GOT3 (cell line): ENCODE measurements at places on chromosomes 16 and 17.

- no peak for DNase-seq
These were observed 95.7 kb upstream of the RBFOX1 start for GRCh38 chr16:7236824-7237410.

GRCh38 chr17:68231541-68231940 is 16.3 kb upstream of the AMZ2 start:
- no peak for DNase-seq

DNA sequence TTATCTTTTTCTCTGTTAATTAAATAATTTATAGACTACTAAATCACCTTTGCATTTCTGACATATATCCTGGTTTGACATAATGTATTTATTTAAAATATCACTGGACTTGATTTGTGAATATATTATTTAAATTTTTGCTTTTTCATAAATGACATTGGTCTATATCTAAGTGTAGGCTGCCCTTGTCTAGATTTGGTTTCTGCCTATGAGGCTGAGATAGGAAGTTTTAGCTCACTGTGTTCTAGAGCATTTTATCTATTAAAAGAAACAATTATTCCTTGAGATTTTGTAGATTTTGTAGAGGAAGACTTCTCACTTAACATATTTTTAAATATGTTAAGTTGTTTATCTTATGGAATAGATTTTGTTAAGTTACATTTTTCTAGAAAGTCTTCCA is 43.9 kb downstream of the NACA2 start:
- DNase-seq, result no peak

DNA sequence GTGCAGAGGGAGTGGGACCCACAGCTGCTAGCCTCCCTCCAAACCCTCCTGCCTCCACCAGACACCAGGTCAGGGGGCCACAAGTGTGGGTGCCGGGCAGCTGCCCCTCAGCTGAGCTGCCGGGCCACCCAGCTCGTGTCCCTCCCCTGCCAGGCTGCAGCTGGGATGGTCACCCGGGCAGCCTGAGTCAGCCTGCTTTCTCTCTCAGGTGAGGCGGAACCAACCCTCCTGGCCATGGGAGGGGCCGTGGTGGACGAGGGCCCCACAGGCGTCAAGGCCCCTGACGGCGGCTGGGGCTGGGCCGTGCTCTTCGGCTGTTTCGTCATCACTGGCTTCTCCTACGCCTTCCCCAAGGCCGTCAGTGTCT is 6.9 kb downstream of the SLC16A3 start:
- DNase-seq, result no peak

- DNase-seq, result no peak
These were observed 56.3 kb upstream of the HAS3 start for GRCh38 chr16:69049146-69049545.

- no peak for DNase-seq
These were observed 1965.9 kb downstream of the TP53TG3F start for GRCh38 chr16:35425270-35425669.

DNA sequence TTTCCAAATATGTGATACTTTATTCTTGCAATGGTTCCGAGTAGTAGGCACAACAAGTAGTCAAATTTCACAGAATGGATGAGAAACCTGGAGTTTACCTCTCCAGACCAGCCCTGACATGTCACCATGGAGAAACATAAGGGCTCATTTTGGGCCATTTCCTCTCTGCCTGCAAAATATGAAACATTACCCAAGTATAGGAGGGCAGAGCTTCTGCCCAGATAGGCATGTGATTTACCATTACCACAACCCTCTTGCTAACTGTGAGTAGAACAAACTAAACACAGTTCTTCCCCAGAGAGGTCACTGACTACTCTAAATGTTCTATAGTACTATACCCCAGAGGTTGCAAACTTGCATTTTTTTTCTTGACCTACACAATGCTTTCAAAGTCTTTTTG is 15.7 kb upstream of the KPNB1 start:
- no peak for DNase-seq

- no peak for DNase-seq
These were observed 17.4 kb upstream of the MYH10 start for GRCh38 chr17:8647956-8648355.
